ENCODE measurements at places on chromosomes 7 and 10.

GRCh38 chr7:155660059-155660757, 15.7 kb downstream of the RBM33 start:
- no peak for DNase-seq

GRCh38 chr7:39085590-39086049, 107.9 kb downstream of the POU6F2 start:
- DNase-seq, result no peak

DNA sequence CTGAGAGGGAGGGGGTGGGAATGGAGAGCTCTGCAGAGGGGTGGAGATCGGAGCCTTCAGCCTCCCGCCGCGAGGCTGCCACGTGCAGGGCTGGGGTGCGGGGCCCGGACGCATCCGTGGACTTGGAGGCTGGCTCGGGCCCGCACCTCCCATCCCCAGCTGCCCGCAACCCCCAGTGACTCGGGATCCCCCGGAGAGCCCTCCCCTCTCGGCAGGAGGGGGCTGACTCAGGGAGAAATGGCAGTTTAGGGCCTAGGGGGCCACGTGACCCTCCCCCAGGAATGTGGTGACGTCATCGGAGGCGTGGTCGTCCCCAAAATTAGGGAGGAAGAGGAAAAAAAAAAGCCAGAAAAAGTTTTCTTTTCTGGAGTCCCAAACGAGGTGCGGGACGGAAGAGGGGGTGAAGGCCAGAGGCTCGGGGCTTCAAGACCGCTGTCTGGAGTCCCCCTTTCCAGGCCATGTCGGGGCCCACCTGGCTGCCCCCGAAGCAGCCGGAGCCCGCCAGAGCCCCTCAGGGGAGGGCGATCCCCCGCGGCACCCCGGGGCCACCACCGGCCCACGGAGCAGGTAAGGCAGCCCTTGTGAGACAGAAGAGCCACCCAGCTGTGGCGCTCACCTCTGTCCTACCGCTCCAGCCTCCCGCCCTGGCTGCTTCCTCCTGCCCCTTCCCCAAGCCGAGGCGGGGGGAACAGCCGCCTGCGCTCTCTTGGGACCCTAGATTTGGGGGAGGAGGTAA, at the start of gene TRIP6:
TSS of gene TRIP6 (plus strand) at position 348 of the 736 bp plus-strand sequence. CDS start at position 459, 111 bp downstream.
- peak; percentile 45 for DNase-seq

GRCh38 chr10:82778908-82779307, 903.9 kb downstream of the NRG3 start:
- no peak for DNase-seq

DNA sequence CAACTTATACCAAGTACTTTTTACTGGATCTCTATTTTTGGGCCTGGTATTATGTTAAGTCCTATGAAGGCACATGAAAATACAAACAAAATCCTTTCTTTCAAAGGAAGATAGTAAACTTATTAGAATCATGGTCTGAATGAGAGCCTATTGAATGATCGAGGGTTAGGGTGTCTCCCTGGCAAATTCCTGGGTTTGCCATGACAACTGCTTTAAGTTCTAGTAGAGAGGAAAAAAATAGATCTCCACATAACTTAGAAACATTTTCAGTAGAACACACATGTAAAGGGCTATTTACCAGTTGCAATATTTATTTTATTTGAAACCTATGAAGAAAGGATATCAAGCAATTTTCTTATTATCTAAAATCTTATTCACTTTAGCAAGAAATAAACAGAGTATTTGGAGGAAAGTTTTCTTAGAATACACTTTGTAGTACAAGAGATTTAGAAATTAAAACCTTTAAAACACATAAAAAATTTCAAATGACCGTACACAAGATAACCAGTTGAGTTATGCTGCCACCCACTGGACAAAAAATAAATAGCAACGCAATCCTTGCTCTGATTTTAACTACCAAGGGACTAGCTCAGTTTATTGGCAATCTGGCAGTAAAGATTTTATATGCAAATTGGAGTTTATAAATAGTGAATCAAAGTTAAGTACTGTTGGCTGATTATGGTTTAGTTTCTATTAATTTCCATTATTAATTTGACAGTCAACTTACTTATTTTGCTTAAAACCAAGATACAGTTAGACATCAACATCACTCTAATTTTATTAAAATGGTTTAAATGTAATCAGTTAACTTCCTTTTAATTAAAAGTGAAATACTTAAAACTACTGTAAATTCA, 33.9 kb downstream of the CACUL1 start:
- DNase-seq, result peak; percentile 11

DNA sequence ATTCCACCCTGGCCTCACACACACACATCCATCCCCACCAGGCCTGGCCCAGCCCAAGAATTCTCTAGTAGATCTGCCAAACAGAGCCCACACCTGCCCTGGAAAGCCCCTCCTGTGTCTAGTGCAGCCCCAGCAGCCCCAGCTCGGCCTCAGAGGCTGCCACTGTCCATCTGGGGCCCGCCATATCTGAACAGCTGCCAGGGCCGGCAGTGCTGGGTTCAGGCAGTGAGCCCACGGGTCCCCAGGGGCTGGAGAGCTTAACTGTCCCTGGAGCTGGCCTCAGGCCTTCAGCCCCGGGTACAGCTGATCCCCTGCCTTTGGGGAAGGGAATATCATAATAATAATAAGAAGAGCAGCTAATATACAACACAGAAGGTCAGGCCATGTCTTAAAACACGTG, 574 bp downstream of the MYL10 start:
- DNase-seq, result no peak

GRCh38 chr10:23280419-23281043, 64.1 kb downstream of the C10orf67 start:
- no peak for DNase-seq

DNA sequence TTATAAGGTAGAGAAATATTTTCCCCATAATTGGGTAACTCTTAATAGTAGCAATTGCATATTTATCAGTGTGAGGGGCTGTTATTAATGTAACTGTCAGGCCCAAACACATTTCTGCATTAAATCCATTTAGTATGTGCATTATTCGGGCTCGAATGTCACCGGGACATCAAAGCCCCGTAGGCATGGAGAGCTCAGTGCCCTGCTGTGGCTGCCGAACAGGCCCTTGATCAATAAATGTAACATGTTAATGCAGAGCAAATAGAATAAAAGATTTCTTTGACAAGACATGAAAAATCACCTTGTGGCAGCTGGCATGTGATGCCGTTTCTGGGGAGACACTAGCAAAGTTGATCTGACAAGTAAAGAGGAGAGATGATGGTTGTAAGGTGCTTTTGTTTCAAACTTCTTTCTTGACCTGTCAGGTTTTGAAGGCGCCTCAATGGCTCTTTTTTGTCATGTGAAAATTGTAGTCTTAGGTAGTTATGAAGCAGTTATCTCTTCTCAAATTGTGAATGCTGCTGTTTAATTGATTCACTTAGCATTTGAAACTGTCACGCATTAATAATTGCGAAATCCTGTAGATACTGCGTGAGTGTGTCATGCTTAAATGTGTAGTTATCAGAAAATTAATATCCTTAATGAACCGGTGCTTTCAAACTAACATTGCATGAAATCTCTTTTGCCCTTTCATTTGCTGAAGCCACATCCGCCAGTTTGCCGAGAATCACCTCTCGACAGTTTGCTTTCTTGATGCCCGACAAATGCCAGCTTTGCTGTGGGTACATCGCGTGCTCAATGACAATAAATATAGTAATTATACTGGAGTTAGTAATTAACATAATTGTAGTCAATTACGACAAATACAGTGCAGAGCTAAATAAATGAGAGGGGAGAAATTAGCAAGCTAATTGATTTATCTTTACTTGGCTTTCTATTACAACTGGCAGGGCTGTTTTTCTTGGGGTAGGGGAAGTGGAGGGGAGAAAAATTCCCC, 19.5 kb downstream of the LRMDA start:
- no peak for DNase-seq

DNA sequence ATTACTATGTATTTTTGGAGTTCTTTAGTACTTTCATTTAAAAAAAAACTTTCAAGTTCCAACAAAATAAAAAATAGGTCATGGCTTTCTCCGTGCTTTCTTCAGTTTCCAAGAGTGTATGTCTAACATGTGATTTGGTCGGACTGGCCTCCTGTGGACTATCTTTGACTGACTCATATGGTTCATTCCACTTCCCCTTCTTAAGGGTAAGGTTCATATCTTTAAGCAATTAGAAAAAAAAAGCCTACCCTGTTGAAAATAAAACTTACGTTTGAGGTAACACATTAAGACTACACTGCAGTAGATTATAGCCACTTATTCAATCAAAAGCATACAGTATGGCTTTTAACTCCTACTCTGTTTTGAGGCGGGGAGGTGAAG, 112.8 kb upstream of the AHR start:
- no peak for DNase-seq

DNA sequence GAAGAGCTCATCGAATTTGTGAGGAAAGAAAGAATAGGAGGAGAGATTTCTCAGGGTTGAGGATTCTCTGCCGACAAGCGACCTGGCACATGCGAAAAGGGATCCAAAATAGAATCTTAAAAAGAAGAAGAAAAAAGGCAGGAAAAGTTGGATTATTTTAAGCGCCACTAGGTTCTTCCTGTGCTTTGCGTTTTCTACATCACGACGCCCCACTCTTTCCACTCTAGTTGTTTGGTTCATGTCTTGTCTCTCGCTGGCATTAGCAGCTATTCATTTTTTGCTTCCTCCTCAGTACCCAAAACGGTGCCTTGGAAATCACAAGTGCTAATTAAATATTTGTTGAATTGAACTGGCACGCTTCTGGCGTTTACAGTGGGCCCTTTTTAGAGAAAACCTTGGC, 674 bp upstream of the FRA10AC1 start:
- DNase-seq, result no peak

Measured in effector memory CD4-positive, alpha-beta T cell (primary cell).